ENCODE measurements at places on chromosomes 12 and 14.

DNA sequence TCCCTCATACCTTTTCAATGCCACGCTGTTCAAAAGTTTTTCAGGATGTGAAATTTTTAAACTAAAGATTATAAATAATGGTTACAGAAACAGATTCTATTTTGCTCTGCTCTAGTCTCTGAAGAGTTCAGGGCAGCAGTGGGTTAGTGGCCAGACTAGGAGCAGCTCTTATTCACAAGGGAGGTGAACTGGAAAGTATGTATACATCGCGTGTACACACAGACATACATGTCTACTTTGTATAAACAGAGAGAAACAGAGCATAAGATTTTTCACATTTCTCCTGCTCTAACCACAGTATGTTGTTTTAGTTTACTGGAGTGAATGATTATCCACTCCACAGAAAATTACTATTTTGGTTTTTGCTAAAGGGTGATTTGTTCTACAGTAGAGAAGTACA lies 74.4 kb upstream of the CRY1 start:
- DNase-seq: no peak

GRCh38 chr14:77224212-77224611 lies 42.6 kb downstream of the TMEM63C start:
- no peak for DNase-seq

- peak; percentile 51 for DNase-seq
Measured at GRCh38 chr14:46985529-46986380, 334.2 kb upstream of the RPL10L start.

DNA sequence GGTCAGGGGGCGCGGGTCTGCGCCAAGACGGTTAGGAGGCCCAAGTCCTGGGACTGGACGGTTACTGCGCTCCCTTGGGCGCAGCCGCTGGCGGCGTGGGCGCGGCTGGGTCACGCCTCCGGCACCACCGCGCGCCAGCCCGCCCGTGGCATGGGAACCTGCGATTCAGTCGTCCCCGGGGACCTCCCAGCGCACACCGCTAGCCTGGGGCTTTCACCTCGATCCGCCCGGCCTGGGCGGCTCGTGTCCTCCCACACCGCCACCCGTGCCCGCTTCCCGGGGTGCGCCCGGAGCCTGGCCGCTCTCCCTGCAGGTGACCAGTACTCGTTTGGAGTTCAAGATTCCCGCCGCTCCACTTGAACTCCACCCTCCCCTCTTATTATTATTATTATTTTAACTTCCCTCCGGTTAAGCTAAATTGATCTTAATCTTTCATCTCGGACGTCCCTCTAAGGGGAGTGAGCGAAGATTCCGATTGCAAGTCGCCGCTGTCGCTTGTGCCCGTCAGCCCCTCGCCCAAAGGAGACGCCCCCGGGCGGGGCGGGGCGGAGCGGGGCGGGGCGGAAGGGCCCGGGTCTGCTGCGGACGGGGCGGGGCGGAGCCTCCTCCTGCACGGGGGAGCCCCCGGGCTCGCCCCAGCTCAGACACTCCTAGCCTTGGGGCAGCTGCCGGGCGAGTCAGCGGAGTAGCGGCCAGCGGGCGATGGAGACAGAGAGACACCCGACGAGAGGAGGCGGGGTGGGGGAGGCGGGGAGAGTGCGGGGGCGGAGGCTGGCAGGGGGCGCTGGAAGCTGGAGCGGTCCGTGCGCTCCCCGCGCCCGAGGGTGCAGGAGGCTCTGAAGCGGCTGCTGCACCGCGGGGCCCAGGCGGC lies at the start of gene KCNMB4:
Gene KCNMB4 (plus strand): TSS at position 643 of the 871 bp plus-strand sequence. CDS start 445 bp downstream, outside the sequence.
- peak; percentile 63 for DNase-seq

DNA sequence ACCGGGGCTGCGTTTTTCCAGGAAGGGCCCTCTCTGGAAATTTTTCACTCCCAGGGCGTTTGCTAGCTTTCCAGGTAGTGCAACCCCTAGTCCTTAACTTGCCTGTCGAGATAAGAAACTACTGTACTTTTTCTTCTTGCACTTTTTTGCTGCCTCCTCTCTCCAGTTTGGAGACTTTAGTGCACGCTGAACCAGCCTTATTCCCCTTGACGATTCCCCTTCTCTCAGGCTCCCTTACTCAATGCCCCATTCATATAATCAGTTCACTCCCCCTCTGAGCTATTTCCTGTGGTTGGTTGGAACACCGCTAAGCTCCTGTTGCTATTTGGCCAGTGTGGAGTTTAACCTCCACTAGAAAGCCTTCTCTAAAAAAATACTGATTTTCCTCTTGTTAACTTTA lies 682 bp downstream of the CREBL2 start:
- peak; percentile 77 for DNase-seq

DNA sequence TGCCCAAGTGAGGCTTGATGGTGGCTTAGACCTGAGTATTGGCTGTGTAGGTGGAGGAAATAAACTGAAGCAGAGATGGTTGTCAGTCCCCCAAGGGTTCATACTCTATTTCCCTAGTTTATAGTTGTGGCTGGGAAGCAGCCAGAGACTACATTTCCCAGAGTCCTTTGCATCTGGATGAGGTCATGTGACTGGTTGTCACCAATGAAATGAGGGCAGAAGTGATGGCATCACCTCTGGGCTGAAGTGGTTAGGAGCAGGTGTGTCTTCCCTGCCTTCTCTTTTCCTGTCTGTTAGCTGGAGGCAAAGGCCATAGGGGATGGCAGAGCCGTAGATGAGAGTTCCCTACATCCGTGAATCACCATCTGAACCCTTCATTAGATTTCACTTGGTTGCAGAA lies 16.3 kb upstream of the NOS1 start:
- DNase-seq: no peak

GRCh38 chr12:68001486-68002466 lies 12.5 kb downstream of the IFNG-AS1 start:
- DNase-seq: peak; percentile 5

DNA sequence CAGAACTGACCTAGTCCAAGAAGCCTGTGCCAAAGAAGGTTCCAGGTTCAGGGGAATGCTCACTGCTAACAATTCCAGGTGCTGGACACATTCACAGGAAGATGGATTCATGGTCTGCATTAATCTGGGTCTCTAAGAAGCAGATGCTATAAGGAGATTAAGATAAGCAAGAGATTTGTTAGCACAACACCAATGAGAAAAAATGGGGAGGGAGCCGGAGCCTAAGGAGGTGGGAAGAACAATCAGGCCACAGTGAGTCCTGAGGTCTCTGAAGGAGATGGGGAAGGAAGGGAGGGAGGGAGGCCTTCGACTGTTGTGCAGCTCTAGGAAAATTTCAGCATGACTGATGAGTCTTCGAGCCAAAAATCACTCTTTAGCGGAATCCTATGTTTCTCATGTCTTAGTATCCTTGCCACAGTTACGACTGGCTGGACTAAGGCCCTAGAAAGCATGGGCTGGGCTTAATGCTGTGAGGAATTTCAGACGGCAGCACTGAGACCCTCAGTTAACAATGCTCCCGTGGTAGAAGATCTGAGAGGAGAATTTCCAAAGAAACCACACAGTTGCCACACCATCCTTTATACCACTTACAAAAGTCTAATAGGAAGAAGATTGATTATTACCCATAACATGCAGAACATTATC lies 31.5 kb upstream of the PTGDR start:
- no peak for DNase-seq

- DNase-seq: no peak
Measured at GRCh38 chr12:62774794-62775193, 160.2 kb downstream of the PPM1H start.

All from NCI-H226 (cell line).